ENCODE measurements at places on chromosomes 7 and 10.

DNA sequence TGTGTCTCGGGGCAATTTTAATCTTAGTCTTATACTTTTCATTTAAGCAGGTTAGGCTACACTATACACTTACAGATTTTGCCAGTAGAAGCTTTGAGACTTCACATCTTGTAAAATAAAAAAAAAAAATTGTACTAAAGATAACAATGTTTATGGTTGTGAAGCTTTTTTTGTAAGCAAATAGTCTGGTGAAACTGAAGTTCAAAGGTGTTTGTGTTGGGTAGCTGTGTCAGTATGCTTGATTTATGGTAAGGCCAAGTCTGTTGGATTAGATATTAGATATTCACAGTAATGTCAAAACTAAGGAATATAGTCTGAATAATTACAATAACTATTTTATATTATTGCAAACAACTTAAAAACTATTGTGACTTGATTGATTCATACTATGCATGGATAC is 31.0 kb upstream of the PRSS1 start:
- DNase-seq = no peak

- DNase-seq = no peak
Measured at GRCh38 chr7:117401293-117402002, 25.8 kb downstream of the ASZ1 start.

- no peak for DNase-seq
Measured at GRCh38 chr7:38294926-38295325, 21.5 kb upstream of the TARP start.

DNA sequence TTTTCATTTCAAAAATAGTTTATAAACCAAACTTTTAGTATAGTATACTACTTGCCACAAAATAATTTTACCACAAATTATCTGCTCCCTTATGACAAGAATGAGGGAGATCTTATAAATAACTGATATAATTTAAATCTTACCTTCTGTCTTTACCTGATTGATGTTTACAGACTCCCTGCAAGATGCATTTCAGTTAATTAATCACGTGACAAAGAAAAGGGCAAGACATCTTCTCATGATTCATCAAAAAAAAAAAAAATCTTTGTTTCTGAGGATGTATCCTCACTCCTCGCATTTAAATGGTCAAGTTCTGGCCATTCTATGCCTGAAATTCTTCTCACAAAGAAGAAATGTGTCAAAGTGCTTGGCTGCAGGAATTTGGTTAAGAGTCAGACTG is 2.3 kb upstream of the TFEC start:
- no peak for DNase-seq

DNA sequence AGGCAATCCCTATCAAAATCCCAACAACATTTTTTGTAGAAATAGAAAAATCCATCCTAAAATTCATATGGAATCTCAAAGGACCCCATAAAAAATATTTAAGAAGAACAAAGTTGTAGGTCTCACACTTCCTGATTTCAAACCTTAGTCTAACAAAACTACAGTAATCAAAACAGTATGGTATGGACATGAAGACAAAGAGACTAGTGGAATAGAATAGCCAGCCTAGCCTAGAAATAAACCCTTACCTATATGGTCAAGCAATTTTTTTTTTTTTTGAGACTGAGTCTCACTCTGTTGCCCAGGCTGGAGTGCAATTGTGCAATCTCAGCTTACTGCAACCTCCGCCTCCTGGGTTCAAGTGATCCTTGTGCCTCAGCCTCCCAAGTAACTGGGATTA is 3.6 kb upstream of the TMEM120A start:
- DNase-seq = no peak

DNA sequence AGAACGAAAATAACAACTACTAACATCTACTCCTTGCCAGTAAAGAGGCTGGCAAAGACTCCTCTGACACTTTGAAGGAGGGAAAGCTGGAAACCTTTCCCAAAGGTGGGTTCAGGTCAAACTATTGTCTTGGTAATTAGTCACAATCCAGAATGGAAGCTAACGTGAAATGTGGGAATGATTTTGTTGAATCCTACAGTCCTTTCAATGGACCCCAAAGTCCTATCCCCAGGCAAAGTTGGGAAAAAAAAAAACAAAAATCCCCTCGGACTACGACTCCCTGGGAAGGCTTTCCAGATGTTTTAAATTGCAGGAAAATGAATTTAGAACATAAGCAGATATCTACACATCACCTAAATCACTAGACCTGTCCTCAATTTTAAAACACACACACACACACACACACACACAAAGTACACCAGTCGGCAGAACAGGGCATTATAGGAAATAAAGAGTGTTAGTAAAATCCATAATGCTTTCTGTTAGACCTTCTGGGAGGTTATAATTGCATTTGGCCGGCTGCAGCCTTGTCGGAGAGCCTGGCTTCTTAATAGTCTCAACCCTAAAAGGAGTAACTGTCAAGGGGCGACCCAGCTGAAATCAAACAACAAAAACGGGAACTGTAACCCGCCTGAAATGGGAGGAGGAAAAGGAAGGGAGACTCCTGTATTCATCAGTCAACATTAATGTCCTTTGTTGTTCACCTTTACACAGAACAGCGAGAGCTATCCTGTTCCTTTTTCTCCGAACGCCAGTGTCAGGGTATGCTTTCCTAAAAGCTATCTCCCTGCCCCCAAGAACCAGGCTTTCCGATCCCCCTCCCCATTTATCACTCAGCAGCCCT is 1.5 kb downstream of the DOCK4 start:
- peak; percentile 3 for DNase-seq

- DNase-seq = no peak
Measured at GRCh38 chr10:15334650-15335323, 36.3 kb downstream of the FAM171A1 start.

GRCh38 chr7:121355574-121355973 is 26.8 kb downstream of the WNT16 start:
- DNase-seq = no peak

GRCh38 chr10:70669015-70669414 is 3.3 kb upstream of the ADAMTS14 start:
- no peak for DNase-seq

- no peak for DNase-seq
Measured at GRCh38 chr10:126256864-126257263, 131.4 kb downstream of the ADAM12 start.

DNA sequence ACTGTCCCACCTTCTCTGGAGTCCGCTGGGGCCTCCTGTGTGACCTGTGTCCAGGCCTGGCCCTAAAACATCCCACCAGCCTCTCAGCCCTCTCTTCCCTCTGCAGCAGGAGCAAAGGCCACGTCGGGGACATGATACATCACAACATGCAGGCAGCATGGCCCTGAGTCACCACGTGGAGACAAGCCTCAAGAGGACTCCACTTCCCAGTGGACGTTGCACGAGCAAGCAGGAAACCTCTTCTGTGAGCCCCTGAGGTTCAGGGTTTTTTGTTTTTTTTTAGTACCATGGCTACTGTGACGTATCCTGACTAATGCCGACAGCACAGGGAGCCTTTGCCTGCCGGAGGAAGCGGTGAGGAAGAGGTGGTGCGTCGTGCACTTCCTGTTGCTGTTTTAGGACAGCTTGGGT is 165.9 kb downstream of the DNAJB6 start:
- DNase-seq = peak; percentile 80

DNA sequence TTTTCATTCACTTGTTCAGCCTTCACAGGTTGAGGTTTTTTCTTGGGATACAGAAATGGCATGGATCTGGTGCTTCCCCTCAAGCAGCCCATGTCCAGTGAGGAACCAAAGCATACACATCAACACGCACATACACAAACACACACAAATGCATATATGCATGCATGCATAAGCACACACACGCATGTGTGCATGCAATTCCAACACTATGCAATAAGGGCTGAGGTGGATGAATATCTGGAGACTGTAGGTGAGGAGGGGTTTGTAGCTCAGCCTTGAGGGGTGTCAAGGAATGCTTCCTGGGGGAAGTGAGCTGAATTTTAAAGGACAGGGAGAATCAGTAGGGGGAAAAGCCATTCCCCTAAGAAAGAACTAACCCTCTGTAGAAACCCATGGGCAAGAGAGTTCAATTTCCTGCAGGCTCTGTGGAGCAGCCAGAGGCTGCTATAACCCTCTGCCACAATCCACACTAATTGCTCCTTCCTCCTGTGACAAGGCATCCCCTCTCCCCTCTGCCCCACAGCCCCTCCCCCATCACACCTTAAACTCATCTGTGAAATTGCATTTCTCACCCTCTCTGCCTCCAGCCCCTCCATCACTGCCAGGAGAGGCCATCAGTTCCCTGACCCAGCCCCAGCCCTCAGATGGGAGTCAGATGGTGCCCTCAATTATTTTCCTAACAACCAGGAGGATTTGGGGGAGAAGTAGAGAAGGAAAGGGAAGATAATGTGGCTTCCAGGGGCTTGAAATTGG is 316.4 kb downstream of the RPS24 start:
- DNase-seq = no peak

GRCh38 chr7:75914655-75915415 is at the start of gene POR:
Gene POR (plus strand): TSS chr7:75915155. CDS start chr7:75954002, 38,847 bp downstream.
- peak; percentile 94 for DNase-seq

DNA sequence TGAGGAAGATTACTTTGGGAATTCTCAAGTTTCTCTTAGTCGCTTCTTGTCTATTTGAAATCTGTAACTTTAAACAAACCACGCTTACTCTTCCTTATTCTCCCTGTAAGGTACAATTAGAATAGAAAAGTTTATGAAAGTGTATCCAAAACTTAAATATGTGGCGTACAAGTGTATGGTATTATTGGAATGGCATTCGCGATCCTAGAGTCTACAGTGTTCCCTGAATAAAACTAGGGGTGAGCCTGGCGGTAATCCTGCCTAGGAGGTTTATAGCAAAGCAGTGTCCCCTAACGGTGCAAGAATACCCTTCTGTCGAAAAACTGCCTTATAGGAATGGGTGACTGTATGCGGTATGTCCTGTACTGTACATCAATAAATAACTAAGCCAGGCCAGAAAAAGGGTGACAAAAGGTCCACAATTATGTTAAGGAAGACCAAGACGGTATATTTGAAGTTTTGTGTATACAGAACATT is 1.2 kb downstream of the TASOR2 start:
- DNase-seq = no peak

DNA sequence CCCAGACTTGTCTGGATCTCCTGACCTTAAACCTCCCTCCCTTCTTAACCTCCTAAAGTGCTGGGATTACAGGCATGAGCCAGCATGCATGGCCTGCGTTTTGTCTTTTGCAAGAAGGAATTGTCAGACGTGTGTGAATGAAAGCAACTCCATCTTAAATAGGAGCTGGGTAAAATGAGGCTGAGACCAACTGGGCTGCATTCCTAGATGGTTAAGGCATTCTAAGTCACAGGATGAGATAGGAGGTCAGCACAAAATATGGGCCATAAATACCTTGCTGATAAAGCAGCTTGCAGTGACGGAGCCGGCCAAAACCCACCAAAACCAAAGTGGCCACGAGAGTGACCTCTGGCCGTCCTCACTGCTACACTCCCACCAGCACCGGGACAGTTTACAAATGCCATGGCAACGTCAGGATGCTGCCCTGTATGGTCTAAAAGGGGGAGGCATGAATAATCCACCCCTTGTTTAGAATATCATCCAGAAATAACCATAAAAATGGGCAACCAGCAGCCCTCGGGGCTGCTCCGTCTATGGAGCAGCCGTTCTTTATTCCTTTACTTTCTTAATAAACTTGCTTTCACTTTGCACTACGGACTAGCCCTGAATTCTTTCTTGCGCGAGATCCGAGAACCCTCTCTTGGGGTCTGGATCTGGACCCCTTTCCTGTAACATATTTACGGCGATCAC is 41.2 kb upstream of the SDK1 start:
- no peak for DNase-seq

- no peak for DNase-seq
Measured at GRCh38 chr10:58300676-58301075, 31.7 kb downstream of the CISD1 start.

GRCh38 chr7:41731493-41732435 is 28.9 kb upstream of the INHBA start:
- no peak for DNase-seq

DNA sequence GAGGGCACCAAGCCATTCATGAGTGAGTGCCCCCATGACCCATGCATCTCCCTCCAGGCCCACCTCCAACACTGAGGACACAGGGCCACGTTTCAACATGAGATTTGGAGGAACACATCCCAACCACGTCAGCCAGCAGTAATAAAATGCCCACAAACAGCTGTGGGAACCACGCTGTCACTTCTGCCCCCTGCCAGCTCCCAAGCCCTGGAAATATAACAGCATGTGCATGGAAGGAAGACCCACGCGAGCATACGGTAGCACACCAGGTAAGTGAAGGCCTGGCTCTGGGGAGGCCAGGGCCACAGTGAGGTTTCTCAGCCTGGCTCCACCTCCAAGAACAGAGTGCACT is 168.9 kb upstream of the PFKP start:
- DNase-seq = no peak

GRCh38 chr10:43863270-43863669 is 214.6 kb upstream of the ZNF32 start:
- no peak for DNase-seq

DNA sequence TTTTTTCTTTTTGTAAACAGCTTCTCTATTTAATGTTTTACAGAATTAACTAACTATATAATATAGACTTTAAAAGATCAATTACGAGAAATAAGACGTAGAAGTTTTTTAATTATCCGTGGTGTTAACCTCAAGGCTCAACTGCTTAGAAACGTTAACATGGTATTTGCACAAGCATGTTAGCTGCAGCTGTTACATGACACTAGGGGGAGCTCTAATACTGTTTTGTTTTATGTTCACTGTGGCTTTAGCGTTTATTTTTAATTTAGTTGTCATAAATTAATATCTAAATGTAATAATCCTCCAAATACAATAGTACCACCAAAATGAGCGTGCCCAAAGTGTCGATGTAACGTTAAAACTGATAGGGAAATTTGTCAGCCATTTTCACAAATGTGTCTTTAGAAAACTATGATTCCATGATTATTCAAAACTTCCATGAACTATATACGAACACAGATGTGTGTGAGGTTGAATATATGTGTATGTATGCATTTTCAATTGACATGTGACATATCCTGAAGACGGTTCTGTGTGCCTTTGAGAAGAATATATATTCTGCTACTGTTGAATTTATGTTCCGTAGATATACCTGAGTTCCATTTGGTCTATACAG is 828.8 kb upstream of the MBL2 start:
- DNase-seq = no peak

DNA sequence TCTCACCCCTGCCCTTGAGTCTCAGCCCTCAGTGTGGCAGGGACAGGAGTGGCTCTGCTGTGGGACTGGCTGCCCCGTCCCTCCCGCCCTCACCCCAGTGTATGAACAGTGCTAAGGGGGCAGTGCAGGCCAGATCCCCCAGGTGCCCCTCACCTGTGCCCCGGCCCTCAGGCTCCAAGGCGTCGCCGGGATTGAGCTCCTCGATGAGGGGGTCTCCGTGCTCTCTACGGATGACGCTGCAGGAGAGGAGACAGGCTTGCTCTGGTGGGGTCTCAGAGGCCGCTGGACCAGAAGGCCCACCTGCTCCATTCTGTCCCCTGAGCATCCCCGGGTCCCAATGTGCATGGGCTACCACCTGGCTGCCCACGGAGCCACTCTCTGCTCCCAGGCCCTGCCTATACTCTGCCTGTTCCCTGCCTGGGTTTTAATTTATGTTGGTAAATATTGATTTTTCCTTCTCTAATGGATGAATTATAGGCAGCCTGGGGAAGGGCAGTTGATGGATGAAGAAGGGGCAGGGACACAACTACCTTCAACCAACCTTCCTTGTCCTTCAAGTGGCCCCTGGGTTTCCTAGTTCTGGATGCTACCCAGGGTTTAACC is 47.2 kb downstream of the GOLGA7B start:
- no peak for DNase-seq

All from activated CD8-positive, alpha-beta T cell treated with anti-CD3 and anti-CD28 coated beads for 36 hours (primary cell).